Stimulated activated CD4-positive, alpha-beta T cell treated with anti-CD3 and anti-CD28 coated beads, TNF-alpha, amount 100 ng/mL, for 4 hours (primary cell): ENCODE measurements at places on chromosomes 2 and 18.

GRCh38 chr2:8234757-8235374 is 447.0 kb upstream of the ID2 start:
- DNase-seq = no peak

GRCh38 chr18:52348209-52348608 is 8.2 kb downstream of the DCC start:
- no peak for DNase-seq

DNA sequence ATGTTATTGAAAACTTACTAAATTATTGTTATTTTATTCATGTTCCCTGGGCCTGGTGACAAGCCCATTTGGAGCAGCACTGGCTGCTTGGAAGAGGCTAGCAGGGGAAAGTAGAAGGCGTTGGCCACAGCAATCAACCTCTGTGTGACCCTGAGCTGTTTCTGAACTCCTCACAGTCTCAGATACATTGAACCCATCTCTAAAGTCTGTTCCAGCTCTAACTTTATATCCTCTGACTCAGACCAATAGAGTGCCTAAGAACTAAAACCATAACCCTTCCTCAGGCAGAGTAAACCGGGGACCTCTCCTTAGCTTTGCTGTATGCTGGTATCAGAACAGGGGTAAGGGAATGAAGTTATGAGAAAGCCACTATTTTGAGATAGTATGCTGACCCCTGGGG is 96.4 kb upstream of the NOL4 start:
- no peak for DNase-seq

GRCh38 chr2:54629914-54630857 is 93.3 kb upstream of the EML6 start:
- no peak for DNase-seq

- DNase-seq = no peak
Measured at GRCh38 chr18:45839414-45840395, 14.2 kb downstream of the SIGLEC15 start.

GRCh38 chr18:47420130-47420529 is 168.7 kb upstream of the SKOR2 start:
- DNase-seq = no peak

DNA sequence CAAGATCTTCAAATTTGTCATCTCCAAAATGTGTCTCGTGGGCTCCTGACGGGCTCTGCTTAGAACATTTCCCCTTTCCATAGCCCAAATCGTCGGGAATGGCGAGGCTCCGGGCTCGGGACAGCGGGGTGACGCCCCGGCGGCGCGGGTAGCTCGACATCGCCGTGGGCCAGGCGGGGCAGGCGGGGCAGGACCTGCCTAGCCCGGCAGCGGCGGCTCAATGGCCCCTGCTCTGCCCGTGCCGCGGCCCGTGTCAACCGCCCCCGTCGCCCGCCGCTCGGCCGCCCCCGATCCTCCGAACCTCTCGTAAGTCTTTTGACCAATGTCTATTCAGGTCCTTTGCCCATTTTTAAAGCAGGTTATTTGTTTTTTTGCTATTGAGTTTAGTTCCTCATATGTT is 111.2 kb downstream of the PMAIP1 start:
- no peak for DNase-seq
